ENCODE measurements at places on chromosomes 1 and 21.

- DNase-seq: no peak
These were observed 6.9 kb upstream of the CSDE1 start for GRCh38 chr1:114764689-114765088.

- DNase-seq: no peak
These were observed 96.1 kb downstream of the TEX35 start for GRCh38 chr1:178609015-178609414.

- no peak for DNase-seq
These were observed 44.4 kb downstream of the RAP1GAP start for GRCh38 chr1:21624571-21625389.

DNA sequence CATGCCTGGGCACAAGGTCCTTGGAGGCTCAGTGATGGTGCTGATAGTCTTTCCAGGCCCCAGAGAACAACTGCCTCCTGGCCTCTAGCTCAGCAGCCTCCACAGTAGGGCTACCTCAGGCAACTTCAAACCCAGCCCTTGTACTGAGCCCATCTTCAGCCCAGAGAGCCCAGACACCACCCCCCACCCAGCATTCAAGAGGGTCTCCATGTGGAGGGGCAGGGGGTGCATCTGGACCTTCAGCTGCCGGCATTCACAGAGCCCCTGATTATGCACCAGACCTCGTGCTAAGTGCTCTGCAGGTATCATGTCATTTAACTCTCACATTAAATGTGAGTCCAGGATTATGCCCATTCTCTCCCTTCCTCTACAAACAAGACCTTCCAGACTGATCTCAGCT lies 197.0 kb upstream of the ZC3H12A start:
- DNase-seq: no peak

DNA sequence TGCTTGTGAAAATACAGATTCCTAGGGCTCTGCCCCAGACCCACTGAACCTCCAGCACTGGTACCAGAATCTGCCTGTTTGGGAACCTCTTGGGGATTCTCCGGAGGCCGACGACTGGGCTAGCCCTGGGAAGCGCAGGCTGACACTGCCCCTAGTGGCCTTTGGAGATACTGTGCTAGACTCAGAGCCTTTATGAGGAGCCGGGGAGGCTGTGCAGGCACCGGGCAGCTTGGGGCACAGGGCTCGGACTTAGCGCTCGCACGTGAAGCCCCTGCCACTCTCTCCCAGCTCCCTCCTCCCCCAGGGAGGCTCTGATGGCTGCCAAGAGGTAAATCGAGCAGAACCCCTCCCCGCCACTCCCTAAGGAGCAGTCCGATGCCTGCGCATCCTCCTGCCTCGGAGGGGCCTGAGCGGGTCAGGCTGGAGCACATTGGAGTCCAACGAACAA lies 144.6 kb upstream of the TNR start:
- DNase-seq: no peak

- DNase-seq: no peak
These were observed 56.3 kb upstream of the DIP2A start for GRCh38 chr21:46402421-46402820.

- DNase-seq: no peak
These were observed 43.8 kb upstream of the TNFSF18 start for GRCh38 chr1:173094541-173094940.

- DNase-seq: no peak
These were observed 69.3 kb upstream of the WARS2 start for GRCh38 chr1:119209596-119210295.

DNA sequence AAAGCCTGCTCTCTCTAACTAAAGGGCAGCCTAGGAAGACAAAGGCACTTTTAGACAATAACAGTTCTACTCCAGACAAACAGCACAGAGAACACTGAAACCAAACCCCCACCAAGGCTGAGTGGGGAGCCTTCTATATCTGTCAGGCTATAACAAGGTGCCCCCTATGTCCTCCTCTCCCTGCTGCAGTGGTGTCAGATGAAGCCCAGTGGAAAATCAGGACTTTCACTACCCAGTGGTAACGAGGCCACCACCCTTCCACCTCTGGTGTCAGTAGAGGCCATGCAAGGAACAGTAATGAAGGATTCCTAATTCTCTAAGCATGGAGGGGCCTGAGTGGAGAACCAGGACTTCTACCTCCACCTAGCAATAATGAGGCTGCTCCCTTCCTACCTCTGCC lies 83.7 kb downstream of the ZSWIM5 start:
- no peak for DNase-seq

DNA sequence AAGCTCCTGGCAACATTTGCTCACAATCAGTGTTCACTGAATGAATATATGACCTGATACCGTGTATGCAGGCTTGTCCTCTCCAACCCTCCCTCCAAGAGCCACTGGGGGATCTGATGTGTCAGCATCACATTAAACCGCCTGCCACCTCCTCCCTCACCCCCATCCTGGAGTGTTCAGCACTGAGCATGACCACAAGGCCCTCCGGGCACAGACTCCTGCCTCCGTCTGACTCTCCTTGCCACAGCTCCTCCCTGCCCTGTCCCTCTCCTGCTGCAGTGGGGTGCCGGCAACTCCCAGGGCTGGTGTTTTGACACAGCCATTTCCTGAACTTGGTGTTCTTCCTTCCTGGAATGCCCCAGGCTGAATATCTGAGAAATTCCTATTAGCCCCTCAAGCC lies 136.7 kb downstream of the FCRL5 start:
- DNase-seq: no peak

DNA sequence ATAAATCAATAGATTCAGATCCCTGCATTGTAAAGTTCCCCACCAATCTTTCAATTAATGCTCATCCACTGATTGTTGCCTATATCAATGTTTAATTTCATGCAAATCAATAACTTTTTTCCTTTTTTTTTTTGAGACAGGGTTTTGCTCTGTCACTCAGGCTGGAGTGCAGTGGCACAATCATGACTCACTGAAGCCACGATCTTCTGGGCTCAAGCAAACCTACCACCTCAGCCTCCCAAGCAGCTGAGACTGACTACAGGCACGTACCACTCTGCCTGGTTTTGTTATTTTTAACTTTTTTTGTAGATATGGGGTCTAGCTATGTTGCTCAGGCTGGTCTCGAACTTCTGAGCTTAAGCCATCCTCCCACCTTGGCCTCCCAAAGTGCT lies 25.7 kb downstream of the DIO1 start:
- DNase-seq: no peak

- no peak for DNase-seq
These were observed 21.5 kb downstream of the DPH5 start for GRCh38 chr1:101004061-101004460.

DNA sequence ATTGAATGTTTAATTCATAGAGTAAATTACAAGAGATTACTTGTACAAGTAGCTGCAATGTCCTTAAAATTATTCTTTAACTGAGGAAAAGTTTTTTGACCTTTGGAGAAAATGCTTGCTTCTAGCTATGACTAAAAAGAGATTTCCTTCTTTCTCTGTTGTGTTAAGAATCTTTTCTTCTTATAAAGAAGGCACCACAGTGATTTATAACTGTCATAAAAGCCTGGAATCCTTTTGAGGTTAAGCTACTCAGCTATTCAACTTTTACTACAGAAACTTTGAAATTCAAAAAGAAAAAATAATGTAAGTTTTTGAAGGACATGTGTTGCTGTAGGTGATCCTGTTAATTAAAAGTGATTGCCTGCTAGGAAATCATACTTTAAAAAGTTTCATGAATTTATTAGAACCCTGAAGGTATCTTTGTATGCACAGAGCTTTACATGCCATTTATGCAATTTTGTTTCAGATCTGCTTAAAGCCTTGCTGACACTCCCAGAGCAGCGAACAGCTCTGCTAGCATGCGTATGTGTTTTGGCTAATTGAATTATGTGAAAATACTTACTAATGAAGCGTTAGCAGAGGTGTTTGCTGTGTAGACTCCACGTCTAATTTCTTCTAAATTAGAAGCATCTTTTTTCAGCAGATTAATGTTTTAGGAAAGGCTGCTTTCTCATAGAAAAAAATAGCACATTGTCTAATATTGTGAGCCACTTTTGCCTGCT lies 94.7 kb upstream of the SMYD2 start:
- no peak for DNase-seq

DNA sequence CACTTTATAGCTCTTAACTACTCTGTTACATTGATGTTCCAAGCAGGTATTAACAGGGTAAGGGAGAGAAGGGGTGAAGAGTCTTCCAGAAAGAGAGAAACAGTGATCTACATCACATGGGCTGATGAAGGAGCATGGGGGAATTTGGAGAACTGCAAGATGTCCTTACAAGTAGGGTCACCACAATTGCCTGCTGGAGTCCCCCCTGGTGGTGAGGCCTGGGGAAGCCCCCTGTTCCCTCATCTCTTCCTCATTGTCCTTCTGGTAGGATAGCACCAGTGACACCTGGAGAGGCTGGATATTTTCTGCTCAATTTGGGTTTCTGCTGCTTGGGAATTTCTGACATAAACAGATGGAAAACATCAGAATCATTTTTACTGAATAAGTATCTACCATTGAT lies 126.6 kb downstream of the RUNX1 start:
- no peak for DNase-seq

DNA sequence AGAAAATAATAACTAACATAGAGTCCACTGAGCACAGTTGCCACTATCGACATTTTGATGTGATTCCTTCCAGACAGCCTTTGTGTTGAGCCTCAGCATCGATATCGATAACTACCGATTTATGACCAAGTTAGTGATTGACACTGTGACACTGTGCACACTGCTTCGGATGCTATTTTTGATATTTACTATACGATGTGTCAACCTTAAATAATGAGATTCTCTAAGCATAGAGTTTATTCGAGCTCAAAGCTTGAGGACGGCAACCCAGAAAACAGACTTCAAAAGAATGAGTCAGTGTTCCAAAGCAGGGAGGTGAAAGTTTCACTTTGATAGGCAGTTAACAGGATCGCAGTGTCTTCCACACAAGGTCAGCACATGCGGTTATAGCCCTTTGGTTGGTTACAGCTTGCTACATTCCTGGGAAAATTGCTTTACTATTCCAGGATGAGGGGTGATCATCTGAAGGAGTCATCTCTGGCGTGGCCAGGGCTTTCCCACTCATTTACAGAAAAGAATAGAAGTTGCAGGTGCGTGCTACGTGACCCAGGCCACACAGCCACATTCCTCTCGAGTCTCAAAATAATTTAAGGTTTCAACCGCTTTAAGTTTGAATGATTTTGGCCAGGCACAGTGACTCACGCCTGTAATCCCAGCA lies 53.6 kb upstream of the EFHD2 start:
- DNase-seq: no peak

- DNase-seq: no peak
These were observed 12.2 kb upstream of the SLC44A3 start for GRCh38 chr1:94807742-94808491.

DNA sequence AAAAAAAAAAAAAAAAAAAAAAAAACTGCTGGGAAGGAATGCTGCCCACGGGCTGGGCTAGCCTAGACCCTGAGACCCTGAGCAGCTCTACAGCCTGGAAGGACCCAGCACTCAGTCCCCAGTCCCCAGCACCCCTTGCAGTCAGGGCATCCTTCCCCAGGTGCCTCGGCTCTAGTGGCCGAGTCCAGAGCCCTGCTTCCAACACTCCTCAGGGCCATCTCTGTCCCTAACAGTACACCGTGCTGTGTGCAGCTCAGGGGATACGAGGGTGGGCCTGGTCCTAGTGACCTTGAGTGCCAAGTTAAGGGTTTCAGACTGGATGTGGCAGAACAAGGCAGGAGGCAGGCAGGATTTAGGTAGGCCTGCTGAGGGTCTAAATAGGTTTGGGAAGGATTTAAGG lies 50.2 kb upstream of the LRP8 start:
- no peak for DNase-seq

DNA sequence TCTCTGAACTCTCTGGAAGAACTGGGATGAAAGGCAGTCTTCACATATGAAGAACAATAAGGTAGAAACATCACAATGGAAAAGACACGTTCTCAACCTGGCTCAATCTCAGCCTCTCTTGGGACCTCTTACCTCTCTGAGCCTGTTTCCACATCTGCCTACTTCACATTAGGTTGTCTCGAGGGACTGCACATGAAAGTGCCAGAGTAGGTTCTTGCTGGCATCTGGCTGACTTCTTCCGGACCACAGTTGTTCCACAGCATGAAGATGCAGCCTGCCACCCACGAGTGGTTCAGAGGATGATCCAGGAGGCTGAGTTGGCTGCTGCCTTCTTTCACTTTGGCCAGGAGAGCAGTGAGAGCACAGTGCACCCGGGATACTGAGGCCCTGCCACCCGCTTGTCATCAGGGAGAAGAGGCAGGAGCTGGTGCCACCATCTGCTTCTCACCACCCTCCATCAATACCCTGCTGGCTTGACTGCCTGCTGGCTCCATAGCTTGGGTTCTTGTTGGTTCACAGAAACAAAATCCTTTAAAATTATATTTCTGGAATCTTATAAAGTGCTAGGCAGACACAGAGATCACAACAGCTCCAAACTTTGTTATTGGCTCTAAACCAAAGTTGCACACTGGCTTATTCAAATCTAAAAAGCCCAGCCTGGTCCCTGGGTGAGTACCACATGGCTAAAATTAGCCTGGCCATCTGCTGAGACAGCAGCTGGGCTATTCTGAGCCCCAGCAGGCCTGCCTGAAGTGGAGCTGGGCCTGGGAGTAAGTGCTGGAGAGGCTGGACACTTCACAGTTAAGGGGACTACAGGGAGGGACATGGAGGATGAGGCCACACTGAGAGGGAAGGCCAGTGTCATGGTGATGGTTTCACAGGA lies 46.9 kb upstream of the LIN9 start:
- no peak for DNase-seq

DNA sequence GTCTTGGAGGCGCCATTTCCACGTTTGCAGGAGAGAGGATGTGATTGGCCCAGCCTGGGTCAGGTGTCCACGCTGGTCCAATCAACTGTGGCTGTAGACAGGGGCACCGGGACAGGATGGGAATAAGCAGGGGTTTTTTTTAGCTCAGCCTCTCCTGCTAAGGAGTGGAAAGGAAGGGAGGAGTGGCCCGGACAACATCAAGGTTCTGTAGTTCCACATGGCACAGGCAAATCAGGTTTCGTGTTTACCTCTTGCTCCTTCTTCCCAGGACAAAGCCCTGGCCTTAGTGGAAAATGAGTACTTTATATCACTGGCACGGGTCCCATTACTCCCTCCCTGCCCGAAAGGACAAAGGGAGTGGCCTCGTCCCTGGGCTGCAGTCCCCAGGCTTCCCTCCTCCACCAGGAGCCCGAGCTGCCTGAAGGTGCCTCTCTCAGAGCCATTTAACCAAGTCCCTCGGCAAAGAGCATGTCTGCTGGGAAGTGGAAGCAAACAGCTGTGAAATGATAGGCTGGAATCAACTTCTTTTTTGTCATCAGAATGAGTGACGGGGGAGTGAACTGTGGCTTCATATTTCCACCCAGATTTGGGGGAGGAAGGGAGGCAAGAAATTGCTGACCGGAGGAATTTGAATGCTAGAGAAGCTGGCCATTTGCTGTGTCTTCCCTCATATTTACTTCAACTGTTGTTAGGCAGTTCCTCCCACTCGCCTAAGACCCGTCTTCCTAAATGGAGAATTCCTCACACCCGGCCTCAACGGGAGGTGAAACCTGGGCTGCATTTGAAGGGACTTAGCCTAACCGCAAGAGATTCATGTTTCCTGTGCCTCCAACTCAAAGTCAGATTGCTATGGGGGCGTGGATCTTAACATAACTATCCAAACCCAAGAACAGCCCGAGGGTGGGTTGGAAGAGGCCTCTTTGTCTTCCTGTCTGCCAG lies 84.9 kb upstream of the SLC44A3 start:
- no peak for DNase-seq

- DNase-seq: no peak
These were observed 75.2 kb downstream of the PLPPR5 start for GRCh38 chr1:98929437-98929836.

GRCh38 chr1:57844382-57844980 lies 420.6 kb upstream of the DAB1 start:
- no peak for DNase-seq

GRCh38 chr1:171251042-171251951 lies 3.0 kb downstream of the FMO1 start:
- DNase-seq: peak; percentile 6
